ENCODE measurements at places on chromosomes 6 and 20.
A peak's percentile ranks its signal among the peaks of the same experiment; 100 is the strongest.

DNA sequence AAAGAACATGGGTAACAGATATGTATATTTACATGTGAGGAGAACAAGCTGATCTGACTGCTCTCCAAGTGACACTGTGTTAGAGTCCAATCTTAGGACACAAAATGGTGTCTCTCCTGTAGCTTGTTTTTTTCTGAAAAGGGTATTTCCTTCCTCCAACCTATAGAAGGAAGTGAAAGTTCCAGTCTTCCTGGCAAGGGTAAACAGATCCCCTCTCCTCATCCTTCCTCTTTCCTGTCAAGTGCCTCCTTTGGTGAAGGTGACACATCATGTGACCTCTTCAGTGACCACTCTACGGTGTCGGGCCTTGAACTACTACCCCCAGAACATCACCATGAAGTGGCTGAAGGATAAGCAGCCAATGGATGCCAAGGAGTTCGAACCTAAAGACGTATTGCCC is 5.2 kb downstream of the HFE start:
- no peak for DNase-seq

DNA sequence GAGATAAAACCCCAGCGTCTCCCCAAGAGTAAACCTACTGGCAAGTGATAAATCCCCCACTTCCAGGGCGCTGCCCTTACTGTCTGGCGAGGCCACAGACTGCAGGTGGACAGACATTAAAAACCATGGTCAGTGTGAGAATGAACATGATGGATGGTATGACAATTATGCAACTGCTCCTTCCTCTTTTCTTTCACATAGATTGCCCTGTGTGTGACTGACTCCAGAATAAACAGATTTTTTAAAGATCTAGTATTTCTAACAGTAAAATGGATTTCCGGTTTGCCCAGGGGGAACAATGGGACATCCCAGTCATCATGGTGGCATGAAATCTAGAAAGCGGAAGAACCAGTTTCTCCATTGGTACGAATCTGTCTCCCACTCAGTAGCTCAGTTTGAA is 153.7 kb downstream of the FOXC1 start:
- DNase-seq, result no peak

GRCh38 chr6:137094411-137095008 is 49.7 kb upstream of the IL20RA start:
- peak; percentile 13 for DNase-seq

- no peak for DNase-seq
Observed at GRCh38 chr6:30988209-30988825, 4.8 kb downstream of the MUC21 start.

DNA sequence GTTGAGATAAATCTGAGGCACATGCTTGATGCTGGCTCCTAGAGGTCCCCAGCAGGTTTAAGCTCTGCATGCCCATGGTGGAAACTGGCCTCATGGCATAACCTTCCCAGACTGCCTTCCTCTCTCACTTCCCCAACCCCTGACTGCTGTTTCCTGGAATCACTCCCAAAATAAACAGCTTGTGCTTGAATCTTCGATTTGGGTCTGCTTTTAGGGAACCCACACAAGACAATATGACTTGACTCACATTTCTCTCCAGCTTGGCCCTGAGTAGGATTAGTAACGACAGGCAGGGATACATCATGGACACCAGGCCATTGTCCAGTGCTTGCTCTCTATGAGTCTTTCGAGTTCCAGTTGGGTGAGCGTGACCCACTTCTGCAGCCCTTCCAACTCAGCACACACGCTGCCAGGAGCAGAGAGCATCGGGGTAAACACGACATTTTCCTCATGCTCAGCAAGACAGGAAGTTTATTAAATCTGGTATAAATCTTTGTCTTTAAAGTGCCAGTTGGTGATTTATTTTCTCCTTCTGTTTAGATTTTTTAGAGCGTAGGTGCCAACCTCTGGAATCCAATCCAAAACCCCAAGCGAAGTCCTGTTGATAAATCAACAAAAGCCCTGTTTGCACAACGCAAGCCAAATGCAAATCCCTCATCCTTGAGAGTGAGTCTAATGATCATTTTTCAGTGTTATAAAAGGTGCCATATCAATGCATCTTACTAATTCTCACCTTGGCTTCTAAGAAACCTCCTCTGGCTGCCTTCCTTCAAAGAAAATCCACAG is 135.0 kb downstream of the FOXA2 start:
- DNase-seq, result no peak

DNA sequence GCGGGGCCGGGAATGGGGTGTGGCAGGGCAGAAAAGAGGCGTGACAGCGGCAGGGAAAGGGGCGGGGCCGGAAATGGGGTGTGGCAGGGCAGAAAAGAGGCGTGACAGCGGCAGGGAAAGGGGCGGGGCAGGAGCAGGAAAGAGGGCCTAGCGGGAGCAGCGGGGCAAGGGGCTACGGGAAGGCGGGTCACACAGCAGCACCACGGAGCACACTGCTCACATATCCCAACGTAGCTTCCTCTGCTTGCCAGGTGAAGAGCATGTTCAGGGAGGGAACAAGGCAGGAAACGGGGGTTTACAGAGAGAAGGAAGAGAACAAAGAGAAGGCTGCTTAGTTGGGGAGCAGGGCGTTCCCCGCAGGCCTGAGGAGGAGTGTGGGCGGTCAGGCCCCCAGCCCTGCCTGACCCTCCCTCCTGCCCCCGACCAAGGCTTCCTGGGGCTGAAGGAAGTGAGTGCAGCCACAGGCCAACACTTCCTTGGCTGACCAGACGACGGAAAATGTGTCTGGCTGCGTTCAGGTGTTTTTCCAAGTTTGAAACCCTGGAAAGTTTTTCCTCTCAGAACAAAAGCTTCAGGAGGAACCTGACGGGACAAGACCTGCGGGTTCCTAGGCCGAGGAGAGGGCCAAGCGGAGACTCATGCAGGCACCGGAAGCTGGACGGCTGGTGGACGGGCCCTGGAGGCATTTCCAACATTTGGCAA is 13.8 kb downstream of the UCKL1 start:
- DNase-seq, result no peak

All from stimulated activated CD4-positive, alpha-beta T cell treated with anti-CD3 and anti-CD28 coated beads, Interleukin-1b, Interleukin-23, amount 100 ng/mL, for 1 hour (primary cell).